ENCODE measurements at places on chromosomes 13 and 19. TPM values are rescaled to one million over a fixed set of nuclear protein-coding genes. Genes with fewer than 3 reads are reported as not detected.

Gene FXYD1
- polyA plus RNA-seq: 0.14 TPM

Gene CASP14
- polyA plus RNA-seq: 122 TPM

Gene RAB3A
- 0.30 TPM for polyA plus RNA-seq

Gene C1QTNF9B
- polyA plus RNA-seq: not detected

GRCh38 chr13:20381401-20381800 is 144.3 kb downstream of the CRYL1 start:
- no peak for DNase-seq

Gene TSHZ3
- polyA plus RNA-seq: 2.2 TPM
